Type B pancreatic cell (in vitro differentiated cells): ENCODE measurements at places on chromosomes 2 and 18. TPM values are rescaled to one million over a fixed set of nuclear protein-coding genes. Genes with fewer than 3 reads are reported as not detected.

Gene SCLY
- total RNA-seq = 21.4 and 34.5 TPM in 2 replicates

GRCh38 chr2:224591220-224591619 is 6.1 kb upstream of the CUL3 start:
- H3K36me3 ChIP-seq = no peaks in the 10 kb centered on the region
- no peak overlapping the region for H3K4me3 ChIP-seq
- DNase-seq = no peak
- H3K4me1 ChIP-seq = peaks cover 6% of the 10 kb centered on the region
- H3K27me3 ChIP-seq = no peaks in the 10 kb centered on the region

- no peak overlapping the region for H3K27ac ChIP-seq
- H3K27me3 ChIP-seq = no peaks in the 10 kb centered on the region
- peaks cover 42% of the 10 kb centered on the region for H3K4me1 ChIP-seq
- H3K36me3 ChIP-seq = no peaks in the 10 kb centered on the region
- H3K4me3 ChIP-seq = peak overlapping the region; percentile 15
Observed at GRCh38 chr2:16106619-16107018, 166.3 kb downstream of the MYCN start.

- H3K4me3 ChIP-seq = no peak overlapping the region
- H3K4me1 ChIP-seq = peaks cover 11% of the 10 kb centered on the region
- H3K36me3 ChIP-seq = no peaks in the 10 kb centered on the region
- H3K27me3 ChIP-seq = no peaks in the 10 kb centered on the region
- H3K27ac ChIP-seq = no peak overlapping the region
Observed at GRCh38 chr2:237901932-237902850, 42.8 kb downstream of the RAMP1 start.

GRCh38 chr2:38671303-38671702 is 5.4 kb downstream of the GALM start:
- H3K27ac ChIP-seq = no peak overlapping the region
- H3K27me3 ChIP-seq = no peaks in the 10 kb centered on the region
- no peak for DNase-seq
- peaks cover 11% of the 10 kb centered on the region for H3K36me3 ChIP-seq
- no peak overlapping the region for H3K4me3 ChIP-seq

Gene ADGRF3
- 1.2 and 1.4 TPM in 2 replicates for total RNA-seq

DNA sequence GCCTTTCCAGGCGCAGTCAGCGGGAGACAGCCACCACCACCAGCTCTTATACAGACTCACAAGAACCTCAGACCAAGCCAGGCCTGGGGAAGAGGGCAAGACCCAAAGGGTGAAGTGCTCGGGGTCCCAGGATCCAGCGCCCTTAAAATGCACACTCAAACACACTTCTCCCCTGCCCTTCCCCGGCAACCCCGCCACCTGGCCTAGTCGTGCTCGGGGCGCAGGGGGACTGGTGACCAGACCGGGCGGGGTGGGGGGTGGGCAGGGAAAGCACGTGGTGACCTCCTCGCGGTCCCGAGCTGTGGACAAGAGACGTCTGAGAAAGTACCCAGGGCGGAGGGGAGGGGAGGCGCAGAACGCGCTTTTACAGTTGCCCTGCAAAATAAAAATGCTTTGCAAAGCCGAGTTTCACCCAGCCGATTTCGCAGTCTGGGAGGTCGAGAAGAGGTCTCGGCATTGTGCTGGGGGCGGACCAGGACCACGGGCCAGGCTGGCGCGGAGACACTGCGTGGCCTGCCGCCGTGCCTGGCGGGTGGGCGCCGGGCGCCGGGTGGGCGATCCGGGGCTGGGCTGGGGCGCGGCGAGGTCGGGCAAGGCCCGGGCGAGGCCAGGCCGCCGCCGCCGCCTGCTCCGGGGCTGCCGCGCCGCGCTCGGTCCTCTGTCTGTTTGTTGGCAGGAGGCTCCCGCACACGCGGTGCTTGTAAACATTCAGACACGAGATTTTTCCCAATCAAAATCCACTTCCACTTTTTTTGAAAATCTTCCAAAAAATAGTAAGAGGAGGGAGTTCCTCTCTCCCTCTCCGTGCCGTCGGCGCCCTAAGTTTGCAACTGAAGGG is 2.0 kb downstream of the BCL11A start:
- H3K36me3 ChIP-seq = peaks cover 9% of the 10 kb centered on the region
- H3K4me3 ChIP-seq = peak overlapping the region; percentile 98
- DNase-seq = no peak
- peaks cover 30% of the 10 kb centered on the region for H3K4me1 ChIP-seq

GRCh38 chr2:3575534-3576262 is 638 bp downstream of the RPS7 start:
- no peaks in the 10 kb centered on the region for H3K27me3 ChIP-seq
- H3K27ac ChIP-seq = peak overlapping the region; percentile 97
- H3K4me3 ChIP-seq = peak overlapping the region; percentile 98
- peaks cover 39% of the 10 kb centered on the region for H3K36me3 ChIP-seq
- H3K4me1 ChIP-seq = peaks cover 39% of the 10 kb centered on the region

DNA sequence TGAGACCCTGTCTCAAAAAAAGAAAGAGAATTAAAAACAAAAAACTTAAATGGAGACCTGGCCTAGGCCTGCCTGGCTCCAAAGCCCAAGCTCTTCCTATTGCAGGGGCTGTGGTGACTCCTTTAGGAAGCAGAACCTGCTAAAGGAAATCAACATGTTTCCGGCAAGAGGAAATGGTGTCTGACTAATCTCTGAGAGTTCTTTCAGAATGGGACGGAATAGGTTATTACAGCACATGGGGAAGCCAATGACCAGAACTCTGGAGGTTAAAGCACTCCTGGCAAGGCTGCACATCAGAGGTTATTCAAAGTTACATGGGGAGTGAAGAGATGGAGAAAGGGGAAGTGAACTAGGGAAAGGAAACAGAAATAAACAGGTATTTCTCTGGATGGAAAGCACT is 21.4 kb downstream of the KIF3C start:
- H3K4me1 ChIP-seq = peaks cover 7% of the 10 kb centered on the region
- H3K36me3 ChIP-seq = no peaks in the 10 kb centered on the region
- DNase-seq = no peak
- no peaks in the 10 kb centered on the region for H3K27me3 ChIP-seq
- no peak overlapping the region for H3K27ac ChIP-seq

Gene TMEM37
- 11.8 and 16.4 TPM in 2 replicates for total RNA-seq

DNA sequence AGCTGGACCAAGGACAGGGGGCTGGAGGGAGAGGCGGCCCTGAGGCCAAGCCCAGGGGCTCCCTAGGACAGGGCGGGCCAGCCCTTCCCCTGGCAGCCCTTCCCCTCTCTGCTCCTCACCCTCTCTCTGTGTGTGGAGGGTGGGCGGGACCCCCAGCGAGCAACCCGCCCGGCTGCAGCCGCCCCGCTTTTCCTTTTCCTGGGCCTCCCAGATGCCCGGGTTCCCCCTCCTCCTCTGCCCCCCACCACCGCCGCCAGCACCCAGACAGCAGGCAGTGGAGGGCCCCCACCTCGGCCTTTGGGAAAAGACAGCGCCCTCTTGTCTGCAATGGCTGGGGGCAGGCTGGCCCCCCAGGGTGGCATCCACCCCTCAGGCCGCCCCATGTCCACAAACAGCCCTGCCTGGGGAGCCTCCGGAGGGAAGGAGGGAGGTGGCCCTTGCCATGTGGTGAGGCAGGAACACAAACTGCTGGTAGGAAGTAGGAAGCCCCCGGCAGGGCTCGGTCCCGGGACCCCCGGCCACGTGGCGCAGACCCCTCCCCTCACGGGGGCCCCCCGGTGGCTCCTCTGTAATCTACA is 135.1 kb upstream of the CTDP1 start:
- DNase-seq = peak; percentile 67
- H3K27ac ChIP-seq = no peak overlapping the region
- no peaks in the 10 kb centered on the region for H3K36me3 ChIP-seq
- no peaks in the 10 kb centered on the region for H3K4me1 ChIP-seq

DNA sequence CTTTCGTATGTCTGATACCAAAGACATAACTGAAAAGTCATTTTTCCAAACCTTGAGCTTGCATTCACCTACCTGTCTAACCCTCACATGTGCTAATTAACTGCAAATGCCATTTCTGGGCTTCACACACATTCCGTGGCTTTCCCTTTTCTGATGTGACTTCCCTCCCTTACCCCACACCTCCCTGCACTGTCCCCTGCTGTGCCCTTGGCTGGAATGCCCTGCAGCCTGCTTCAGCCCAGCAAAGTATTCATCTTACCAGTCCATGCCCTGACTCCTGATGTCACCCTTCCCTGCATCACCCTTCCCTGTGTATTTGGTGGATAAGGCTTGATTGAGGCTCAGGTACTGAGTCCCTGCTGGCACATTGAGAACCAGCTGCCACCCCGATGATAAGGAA is 12.2 kb downstream of the RETSAT start:
- no peak for DNase-seq
- H3K36me3 ChIP-seq = peaks cover 5% of the 10 kb centered on the region
- H3K4me1 ChIP-seq = peaks cover 8% of the 10 kb centered on the region
- H3K4me3 ChIP-seq = no peak overlapping the region
